ENCODE measurements at places on chromosomes 12 and 14.

- no peak for DNase-seq
Measured at GRCh38 chr12:115227137-115227615, 543.2 kb upstream of the TBX3 start.

- DNase-seq: no peak
Measured at GRCh38 chr12:131948166-131948712, 1.5 kb upstream of the EP400 start.

DNA sequence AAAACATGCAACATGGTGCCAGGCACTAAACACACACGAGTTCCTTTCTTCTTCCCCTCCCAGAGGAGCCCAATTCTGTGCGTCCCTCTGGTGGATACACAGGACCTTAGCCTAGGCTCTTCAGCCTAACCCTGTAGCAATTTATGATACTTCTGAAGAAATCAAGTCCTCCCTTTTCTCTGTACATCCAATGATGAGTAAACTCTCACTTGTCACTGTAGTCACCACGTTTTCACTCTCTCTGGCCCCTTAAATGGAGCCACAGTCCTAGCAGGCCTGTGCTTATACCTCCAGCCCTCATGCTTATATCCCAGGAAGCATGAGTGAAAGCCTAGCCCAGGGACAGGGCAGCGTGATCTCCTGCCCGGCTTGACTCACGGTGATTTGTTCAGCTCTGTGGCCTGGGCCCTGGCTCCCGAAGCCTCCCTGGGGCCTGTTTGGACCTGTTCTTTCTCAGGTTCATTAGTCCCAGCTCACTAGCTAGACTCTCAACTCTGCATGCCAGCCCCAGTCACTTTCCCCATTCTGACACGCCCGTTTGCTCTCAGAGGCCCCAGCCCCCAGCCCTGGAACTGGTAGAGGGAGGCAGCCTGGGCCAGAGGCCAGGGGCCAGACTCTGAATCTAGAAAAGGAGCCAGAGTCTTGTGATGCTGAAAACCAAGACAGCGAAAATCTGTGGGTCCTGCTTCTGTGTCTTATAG is 24.1 kb upstream of the PLEKHG3 start:
- DNase-seq: no peak

DNA sequence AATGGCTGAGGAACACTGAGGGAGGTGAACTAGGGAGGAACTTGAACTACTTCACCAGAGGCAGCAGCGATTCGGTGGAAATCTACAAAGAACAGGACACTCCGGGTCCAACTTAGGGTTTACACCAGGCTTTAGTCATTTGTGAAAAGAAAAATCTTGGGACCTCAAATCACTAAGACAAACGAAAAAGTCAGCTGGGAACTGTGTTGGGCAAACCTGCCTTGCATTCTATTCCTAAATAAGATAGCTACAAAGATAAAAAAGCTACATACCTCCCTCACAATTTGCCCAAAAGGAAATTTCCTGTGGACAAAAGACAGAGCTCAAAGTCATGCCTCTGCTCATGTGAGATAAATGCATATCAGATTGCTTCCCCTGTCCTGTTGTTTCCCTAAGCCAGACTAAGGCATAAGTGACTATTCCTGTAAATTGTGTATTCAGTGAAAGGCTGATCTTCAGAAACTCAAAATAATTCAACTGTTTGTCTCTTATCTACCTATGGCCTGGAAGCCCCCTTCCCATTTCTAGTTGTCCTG is 106.6 kb downstream of the APAF1 start:
- no peak for DNase-seq

DNA sequence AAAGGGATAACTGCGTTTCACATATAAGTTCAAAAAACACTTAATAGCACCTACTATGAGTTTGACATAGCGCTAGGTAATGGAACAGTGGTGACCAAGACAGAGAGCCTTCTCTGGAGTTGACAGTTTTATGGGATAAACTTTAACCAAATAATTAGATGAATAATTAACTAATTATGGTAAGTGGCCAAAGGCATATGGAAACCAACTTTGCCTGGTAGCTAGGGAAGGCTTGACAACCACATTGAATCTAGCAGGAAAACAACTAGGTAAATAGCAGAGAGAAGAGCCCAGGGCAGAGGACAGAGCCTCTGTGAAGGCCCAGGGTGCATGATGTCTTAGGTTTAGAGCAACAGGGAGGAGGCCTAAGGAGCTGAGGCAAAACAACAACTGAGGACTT is 52.1 kb downstream of the DUSP16 start:
- no peak for DNase-seq

DNA sequence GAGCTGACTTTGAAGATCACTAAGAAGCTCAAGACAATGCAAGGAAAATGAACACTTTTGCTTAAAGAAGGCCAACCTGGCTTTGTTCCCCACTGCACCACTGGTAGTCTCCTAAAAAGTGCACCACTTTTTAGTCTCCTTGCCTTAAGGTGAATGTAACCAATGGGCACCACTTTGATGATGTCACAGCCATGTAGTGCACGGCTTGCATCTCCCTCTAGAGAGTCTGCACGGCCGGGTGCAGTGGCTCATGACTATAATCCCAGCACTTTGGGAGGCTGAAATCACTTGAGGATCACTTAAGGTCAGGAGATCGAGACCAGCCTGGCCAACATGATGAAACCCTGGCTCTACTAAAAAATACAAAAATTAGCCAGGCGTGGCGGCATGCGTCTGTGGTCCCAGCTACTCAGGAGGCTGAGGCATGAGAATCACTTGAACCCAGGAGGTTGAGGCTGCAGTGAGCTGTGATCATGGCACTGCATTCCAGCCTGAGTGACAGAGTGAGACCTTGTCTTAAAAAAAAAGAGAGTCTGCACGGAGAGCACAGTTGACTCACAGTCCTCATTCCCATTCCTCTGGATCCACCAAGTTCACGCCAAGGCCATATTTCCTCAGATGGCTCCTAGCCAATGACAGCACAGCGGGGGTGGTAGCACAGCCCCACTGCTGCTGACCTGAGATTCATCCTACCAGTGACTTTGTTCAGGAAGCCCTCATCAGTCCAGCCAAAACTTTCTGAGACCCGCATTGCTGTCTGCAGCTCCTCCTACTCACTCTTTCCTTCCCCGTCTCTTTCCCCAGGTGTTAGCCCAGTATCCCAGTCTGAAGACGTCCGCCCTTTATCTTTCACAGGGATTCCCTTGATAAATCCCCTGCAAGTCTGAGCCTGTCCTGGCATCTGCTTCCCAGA is 16.5 kb upstream of the IFT81 start:
- DNase-seq: no peak

DNA sequence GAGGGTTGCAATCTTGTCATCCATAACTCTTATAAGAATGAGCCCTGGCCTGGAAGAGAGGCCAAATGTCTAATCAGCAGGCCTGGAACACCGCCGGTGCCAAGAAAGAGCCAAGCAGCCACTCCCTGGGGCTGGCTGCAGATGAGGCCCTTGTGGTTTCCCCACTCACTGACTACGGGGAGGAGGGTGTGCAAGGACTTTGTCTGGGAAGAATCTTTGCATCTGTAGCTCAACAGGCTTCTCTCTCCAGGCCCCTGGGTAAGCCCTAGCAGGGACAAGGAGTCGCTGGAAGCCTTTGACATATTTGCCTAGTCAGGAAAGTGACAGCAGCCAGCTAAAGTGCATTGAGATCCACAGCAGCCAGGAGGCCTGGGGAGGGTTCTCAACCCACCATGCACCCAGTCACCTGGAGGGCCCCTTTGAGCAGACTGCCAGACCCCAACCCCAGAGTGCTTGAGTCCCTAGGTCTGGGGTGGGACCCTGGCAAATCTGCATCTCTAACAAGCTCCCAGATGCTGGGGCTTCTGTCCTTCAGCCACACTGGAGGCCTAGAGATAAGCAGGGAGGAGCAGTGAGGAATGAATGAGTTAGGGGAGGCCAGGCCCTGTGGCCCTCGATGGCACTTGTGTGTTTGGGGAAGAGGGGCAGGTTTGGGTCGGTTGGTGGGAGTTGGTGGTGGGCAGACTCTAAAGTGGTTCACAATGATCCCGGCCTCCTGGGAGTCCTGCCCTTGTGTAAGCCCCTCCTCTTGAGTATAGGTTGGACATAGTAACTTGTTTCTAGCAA is 13.9 kb upstream of the LRTM2 start:
- no peak for DNase-seq

DNA sequence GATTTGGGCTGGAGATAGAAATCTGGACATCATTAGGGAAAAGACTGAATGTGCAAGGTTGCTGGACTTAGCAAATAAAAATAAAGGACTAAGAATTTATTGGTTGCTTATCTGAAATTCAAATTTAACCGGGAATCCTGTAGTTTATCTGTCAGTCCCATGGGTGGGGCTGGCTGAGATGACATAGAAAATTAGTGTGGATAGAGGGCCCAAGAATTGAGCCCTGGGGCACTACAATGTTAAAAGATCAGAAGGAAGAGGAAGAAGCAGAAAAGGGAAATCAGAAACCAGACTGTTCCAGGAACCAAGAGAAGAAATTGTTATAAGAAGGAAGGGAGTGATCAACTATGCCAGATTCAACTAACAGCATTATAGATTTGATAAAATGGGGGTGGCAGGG is 96.7 kb upstream of the CCDC196 start:
- DNase-seq: no peak

All from CD4-positive, alpha-beta T cell treated with Interleukin-1 beta for 1 hour (primary cell).